Activated CD4-positive, alpha-beta T cell treated with anti-CD3 and anti-CD28 coated beads, Interleukin-2, amount 10 ng/mL, durations not matched to agents 24 days and 14 days (primary cell): ENCODE measurements at places on chromosomes 7 and 10. TPM values are rescaled to one million over a fixed set of nuclear protein-coding genes. Genes with fewer than 3 reads are reported as not detected.

DNA sequence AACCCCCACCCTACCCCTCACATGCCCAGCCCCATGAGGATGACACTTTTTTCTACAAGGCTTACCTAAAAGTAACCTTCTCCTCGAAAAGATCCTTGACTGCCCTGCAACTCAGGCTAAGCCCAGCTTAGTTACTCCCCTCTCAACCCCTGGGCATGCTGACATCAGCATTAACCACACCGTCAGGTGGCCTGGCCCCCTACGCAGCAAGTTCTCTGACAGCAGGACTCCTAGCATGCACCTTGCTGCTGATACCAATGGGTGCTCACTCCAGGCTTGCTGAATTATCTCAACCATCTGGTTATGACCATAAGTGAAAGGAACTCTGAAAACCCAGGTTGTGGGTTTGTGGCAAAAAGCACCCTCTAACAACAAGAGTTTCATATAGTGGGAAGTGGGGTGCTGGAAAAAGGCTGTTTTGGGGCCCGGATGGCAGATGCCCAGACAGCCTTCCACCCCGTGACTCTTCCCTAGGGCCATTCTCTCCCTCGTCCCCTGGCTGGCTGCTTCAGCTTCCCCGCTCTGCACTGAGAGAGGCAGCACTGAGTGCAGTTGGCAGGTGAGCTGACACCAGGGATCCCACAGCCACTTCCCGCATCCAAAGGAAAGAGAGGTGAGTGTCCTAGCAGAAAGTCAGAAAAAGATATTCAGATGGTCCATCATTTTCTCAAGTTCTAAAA is 518.9 kb downstream of the KCNMA1 start:
- H3K27ac ChIP-seq, result no peak overlapping the region
- no peak for DNase-seq
- no peaks in the 10 kb centered on the region for H3K36me3 ChIP-seq

GRCh38 chr7:46715579-46715978 is 794.5 kb upstream of the IGFBP3 start:
- H3K4me1 ChIP-seq, result no peaks in the 10 kb centered on the region
- H3K27ac ChIP-seq, result no peak overlapping the region
- no peaks in the 10 kb centered on the region for H3K27me3 ChIP-seq
- DNase-seq, result no peak

The ZPBP gene
- total RNA-seq, result not detected in 2 replicates

DNA sequence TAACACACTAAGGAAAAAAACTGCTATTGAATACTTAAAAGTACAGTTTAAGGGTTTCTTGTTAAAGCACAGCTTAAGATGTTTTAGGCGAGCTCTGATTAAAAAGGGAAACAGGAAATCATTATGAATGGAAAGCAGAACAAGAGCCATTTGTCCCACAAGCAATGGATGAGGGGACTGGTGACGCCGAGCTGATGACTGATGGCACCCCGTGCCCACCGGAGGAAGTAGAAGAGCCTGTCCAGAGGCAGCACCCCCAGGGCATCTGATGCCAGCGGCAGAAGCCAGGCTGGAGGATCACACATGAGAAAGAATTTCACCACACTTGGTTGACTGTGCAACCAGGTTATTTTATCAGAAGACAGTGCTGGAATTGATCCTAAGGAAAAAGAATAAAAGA is 15.0 kb upstream of the INSIG1 start:
- no peak for DNase-seq
- H3K36me3 ChIP-seq, result peaks cover 8% of the 10 kb centered on the region
- H3K27ac ChIP-seq, result no peak overlapping the region
- peaks cover 65% of the 10 kb centered on the region for H3K4me1 ChIP-seq
- H3K27me3 ChIP-seq, result peaks cover 6% of the 10 kb centered on the region

- H3K36me3 ChIP-seq, result peaks cover 45% of the 10 kb centered on the region
- no peak overlapping the region for H3K4me3 ChIP-seq
- H3K4me1 ChIP-seq, result peaks cover 28% of the 10 kb centered on the region
- peak; percentile 70 for DNase-seq
These were observed 29.7 kb downstream of the STN1 start for GRCh38 chr10:103888113-103888841.

- H3K27me3 ChIP-seq, result no peaks in the 10 kb centered on the region
- peaks cover 77% of the 10 kb centered on the region for H3K4me1 ChIP-seq
- H3K27ac ChIP-seq, result peak overlapping the region; percentile 94
- H3K36me3 ChIP-seq, result peaks cover 52% of the 10 kb centered on the region
- peak overlapping the region; percentile 60 for H3K4me3 ChIP-seq
- peak; percentile 83 for DNase-seq
These were observed 47.5 kb downstream of the FAM53B start for GRCh38 chr10:124696446-124697392.
